ENCODE measurements at places on chromosomes 11 and 22.
A peak's percentile ranks its signal among the peaks of the same experiment; 100 is the strongest.

DNA sequence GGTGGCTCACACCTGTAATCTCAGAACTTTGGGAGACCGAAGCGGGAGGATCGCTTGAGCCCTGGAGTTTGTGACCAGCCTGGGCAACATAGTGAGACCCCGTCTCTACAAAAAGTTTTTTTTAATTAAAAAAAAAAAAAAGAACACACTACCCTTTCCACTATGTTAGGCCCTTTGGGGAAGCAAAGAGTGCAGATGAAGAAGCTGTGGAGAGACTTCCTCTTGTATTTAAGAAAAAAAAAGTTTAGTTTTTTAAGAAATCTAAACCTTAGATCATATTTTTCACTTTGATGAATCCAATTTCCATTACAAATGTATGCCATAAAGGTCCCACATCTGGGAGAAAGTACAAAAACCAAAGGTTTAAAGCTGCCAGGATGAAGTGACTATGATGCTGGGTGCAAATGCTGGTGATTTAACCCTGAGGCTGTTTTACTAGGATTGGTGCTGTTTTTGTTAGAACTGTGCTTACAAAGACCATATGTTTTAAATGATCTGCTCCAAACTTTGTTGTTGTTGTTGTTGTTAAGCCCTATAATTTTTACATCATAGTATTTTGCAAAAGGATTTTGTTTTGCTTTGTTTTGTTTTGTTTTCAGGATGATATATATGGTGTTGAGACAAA, 28.9 kb upstream of the ACER3 start:
- no peak for DNase-seq

GRCh38 chr11:61054927-61055562, 47.2 kb upstream of the CD5 start:
- no peak for DNase-seq

- no peak for DNase-seq
These were observed 3.8 kb upstream of the RFPL3 start for GRCh38 chr22:32353840-32354239.

DNA sequence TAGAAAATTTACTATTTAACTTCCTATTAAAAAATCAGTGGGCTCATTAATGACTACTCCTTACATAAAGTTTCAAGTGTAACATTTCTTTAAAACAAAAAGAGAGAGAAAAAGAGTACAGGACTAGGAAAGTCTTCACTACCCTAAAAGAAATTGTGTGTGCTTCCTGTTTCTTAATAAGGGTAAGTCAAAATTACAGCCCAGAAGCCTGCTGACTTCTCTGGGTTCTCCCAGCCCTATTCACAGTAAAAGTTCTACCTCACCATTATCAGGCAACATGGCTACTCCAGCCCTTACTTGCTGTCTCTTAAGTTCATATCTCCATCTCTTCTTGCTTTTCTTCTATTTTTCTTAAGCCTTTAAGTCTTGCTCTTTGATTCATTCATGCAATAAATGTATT, 20.3 kb upstream of the ZC3H12C start:
- no peak for DNase-seq

DNA sequence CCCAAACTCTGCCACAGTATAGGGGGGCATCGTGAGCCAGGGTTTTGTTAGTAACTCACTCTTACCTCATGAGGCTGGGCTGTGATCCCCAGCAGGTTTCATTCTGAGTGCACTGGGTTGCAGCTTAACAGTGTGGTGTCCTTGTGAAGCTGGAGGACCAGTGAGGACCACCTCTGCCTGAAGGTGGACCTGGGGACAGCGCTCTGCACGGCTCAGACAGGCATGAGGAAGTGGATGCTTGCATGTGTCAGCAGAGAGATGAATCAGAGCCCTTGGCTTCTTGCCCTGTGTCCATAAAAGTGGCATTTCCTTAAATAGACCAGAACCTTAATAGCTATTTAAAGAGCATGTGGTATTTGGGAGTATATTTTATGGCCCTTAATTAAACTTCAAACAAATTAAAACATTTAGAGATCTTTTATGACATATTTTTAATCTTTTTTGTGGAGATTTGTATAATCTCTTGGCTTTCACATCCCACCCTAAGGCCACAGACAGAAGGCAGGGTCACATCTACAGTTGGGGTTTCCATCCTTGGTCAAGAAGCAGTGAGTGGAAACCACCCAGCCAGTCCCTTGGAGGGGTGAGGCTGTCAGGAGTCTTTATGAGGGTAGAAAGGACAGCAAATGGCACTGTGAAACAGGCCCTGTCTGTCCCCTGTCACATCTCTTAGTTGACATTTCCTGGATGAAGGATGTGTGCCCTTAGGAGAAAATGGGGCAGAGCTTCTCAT, 24.8 kb upstream of the ADORA2A start:
- DNase-seq = peak; percentile 65

DNA sequence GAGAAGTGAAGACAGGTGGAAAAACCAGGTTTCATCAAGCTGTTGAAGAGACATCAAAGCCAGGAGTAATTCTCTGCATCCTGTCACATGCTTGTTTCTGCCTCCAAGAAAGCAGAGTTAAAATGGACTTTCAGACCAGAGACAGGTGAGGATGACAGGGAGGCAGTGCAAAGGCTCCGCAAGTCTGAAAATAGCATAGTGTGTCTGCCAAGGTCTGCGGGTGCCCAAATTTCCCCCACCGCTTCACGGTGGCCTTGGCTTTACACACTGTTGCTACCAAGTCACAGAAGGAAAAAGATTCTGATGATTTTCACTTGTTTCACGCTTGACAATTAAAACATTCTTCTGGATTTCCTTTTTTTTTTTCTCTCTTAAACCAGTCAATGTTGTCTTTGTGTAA, 44.2 kb downstream of the SNX19 start:
- DNase-seq = no peak

DNA sequence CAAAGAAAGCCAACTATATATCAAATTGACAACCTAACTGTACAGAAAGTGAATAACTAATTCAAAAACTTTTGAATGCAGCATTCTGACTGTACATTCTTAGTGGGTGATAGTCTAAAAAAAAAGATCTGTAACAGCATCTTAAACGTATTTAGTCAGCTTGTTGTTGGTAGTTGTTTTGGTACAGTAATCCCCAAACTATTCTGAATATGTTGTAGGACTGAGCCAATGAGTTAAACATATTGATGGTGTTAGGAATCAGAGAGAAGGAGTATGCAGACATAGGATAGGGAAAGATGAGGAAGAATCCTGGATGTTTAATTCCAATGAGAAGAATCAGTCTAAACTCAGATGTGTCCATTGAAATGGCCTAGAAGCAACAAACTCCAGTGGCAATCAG, 41.9 kb upstream of the KIRREL3 start:
- DNase-seq = no peak

DNA sequence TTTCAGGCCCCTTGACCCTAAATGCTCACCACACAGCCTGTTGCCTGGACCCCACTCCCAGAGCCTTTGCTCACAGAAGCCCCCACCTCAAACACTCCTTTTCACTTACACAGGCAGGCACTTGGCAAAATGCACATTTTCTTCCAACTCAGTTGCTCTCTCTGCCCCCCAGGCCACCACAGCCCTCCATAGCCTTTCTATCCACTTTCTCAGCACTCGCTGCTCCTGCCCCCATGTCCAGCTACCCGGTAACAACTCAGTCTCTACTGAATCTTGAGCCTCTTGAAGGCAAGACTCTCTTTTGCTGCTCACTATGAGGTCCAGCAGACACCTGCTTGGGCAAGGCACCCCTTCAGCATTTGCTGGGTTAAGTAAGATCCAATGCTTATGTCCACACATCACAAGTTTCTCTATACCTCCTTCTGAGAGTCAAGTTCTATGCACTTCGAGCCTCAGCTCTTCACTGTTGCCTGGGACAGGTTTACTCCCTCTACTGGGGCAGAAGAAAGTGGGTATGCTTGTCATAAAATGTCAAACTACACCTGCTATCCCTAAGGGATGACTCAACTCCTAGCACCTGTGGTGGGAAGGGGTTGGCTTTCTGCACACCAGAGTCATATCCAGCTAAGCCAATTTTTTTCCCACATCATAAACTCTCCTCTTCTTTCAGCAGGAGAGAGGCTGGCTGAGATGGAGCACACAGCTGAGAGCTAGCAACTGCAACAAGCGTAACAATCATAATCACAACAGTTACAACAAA, 36.9 kb downstream of the MORC2 start:
- no peak for DNase-seq

- DNase-seq = peak; percentile 55
These were observed at the start of gene RASD2 for GRCh38 chr22:35540595-35541253. RASD2 (plus strand) TSS chr22:35540831; CDS start chr22:35546810, 5,979 bp downstream.

GRCh38 chr11:79346021-79346420, 94.8 kb downstream of the TENM4 start:
- no peak for DNase-seq

DNA sequence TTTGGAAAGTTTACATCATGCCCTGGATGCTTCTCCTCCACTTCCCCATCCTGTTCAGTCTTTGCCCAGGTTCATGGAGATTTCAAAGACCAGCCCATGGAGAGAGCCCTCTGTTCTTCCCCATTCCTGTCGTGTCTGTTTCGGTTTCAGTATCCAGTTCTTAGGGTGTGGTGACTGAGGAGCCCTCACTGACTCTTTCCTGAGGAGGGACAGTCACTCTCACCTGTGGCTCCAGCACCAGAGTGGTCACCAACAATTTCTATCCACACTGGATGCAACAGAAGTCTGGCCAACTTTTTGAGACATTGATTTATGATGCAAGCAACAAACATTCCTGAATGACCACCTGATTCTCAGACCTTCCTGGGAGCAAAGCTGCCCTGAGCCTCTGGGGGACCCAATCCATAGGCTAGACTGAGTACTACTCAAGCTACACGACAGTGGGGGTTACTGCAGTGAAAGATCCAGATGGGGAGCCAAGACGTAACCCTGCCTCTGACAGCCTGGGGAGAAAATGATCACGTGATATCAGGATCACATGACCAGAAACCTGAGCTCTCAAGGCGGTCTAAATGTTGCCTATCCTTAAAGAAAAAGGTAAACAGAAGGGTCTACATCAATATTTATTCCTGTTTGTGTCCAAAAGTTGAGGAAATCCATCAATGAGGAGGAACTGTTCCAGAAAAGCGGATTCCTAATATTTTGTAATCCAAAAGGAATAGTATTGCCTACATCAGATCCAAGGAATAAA, 76.2 kb upstream of the VPREB1 start:
- peak; percentile 24 for DNase-seq

DNA sequence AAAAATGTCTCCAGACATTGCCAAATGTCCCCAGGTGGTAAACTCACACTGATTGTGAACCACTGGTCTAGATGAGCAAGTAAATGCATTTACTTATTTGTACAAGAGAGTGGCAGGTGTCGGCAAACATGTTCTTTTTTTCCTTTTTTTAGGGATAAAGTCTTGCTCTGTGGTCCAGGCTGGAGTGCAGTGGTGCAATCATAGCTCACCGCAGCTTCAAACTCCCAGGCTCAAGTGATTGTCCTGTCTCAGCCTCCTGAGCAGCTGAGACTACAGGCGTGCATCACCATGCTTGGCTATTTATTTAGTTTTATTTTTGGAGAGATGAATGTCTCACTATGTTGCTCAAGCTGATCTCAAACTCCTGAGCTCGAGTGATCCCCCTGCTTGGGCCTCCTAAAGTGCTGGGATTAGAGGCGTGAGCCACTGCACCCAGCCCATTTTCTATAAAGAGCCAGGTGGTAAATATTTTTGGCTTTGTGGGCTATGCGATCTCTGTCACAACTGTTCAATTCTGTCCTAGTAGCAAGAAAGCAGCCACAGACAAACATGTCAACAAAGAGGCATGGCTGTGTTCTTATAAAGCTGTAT, 1.4 kb downstream of the VPREB1 start:
- no peak for DNase-seq

DNA sequence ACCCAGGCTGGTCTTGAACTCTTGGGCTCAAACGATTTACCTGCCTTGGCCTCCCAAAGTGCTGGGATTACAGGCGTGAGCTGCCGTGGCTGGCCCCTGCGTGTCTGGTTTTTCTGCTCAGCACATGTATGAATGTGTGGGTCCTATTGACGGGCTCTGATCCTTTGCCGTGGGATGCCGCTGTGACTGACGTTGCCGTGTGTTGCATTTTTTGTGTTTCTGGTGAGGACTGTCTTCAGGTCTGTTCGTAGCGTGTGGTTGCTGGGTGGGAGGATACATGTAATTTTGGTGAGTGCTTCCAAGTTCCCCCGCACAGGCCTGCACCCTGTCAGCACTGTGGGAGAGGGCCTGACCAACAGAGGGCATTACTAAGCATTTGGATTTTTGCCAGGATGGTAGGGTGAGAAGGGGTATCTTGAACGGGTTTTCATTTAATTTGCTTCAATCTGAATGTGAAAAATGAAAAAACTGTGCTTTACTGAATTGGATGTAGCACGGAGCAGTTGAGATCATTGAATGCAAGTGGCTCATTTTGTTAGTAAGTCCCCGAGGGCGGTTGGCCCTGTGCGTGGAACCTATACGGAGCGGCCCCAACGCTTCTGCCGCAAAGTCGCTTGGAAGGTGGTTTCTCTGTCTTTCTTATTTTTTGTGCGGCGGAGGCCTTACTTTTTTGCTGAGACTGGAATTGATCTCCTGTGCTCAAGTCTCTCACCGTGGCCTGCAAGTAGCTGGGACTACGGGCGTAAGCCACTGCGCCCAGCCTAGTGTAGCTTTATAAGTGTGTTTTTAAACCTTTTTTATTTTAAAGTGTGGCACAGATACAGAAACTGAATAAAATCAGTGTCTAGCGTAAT, 8.2 kb downstream of the ZBED4 start:
- DNase-seq = peak; percentile 84

DNA sequence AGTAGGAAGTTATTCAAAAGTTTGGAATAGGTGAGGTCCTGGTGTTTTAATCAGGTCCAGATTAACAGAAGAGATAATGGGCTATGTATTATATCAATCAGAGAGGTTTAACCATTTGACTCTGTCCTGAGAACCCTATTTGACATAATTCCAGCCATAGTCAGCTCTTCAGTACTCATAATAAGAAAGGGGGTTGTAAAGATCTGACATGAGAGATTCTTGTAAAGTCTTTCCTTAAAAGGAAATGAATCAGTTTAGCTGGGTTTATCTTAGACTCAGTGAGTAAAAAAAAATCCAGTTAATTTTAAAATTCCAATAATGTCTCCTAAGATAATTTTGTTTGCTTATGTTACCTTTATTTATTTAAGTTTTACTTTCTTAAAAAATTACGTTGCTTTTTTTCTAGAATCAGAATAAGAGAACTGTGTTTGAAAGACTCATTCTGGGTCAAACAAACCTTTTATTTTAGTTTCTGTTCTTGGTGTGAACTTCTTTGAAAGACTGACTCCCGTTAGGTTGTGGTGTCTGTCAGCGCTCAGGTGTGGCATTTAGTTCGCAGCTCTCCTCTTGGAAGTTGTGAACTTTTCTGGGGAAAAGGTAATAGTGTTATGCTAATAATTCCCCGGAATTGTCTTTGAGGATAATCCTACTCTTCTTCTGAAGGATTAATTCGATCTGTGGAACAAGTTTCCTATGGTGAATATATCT, 20.5 kb downstream of the NUCB2 start:
- DNase-seq = no peak

- DNase-seq = no peak
These were observed 52.8 kb downstream of the ENDOD1 start for GRCh38 chr11:95142431-95142830.
